ENCODE measurements at places on chromosomes 5 and 9.

DNA sequence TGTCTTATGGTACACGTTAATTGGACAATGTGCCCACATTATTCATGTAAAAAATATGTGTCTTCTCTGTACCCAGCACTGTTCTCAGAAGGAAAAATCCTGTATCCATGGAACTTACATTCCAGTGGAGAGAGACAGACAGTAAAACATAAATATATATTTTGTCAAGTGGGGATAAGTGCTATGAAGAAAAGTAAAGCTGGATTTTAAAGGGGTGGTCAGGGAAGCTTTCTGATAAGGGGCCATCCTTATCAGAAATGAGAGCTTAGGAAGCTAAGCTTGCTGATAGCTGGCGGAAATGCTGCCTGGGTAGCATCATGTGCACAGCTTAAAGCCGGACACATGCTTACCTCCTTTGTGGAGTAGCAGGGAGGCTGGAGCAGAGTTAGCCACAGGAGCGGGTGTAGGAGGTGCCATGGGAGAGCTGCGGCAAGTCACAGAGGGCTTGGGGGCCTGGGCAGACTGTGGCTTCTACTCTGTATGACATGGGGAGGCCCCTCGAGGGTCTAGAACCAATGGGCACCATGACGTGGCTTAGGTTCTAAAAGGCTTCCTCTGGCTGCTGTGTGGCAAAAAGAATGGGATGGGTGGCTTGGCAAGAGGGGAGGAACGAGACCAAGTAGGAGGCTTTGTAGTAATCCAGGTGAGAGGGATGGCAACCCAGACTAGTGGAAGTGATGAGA lies 141.7 kb downstream of the FGF1 start:
- DNase-seq: no peak

- DNase-seq: no peak
These were observed 120.5 kb upstream of the IRX4 start for GRCh38 chr5:2003206-2003605.

- no peak for DNase-seq
These were observed 255.7 kb upstream of the ACTBL2 start for GRCh38 chr5:57738301-57738700.

- no peak for DNase-seq
These were observed 127.2 kb upstream of the FAM120A start for GRCh38 chr9:93324191-93324834.

DNA sequence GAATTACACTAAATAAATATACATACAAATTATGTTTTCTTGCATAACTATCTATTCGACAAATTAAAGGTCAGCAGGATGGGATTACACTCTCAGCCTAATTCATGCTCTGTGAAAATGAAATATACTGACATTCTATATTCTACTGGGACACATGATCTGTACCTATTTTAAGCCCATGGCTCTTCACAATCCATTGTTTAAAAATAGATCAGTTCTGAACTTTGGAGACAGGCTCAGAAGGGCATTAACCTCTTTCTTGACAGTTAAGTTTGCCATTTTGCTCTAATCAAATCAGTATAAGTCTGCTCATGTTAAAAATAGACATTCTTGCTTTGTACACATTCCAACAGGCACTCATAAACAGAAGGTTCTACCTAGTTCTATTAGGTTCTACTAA lies 361.2 kb downstream of the HCN1 start:
- no peak for DNase-seq

- DNase-seq: no peak
These were observed 2.5 kb upstream of the PSMD5 start for GRCh38 chr9:120845255-120845654.

DNA sequence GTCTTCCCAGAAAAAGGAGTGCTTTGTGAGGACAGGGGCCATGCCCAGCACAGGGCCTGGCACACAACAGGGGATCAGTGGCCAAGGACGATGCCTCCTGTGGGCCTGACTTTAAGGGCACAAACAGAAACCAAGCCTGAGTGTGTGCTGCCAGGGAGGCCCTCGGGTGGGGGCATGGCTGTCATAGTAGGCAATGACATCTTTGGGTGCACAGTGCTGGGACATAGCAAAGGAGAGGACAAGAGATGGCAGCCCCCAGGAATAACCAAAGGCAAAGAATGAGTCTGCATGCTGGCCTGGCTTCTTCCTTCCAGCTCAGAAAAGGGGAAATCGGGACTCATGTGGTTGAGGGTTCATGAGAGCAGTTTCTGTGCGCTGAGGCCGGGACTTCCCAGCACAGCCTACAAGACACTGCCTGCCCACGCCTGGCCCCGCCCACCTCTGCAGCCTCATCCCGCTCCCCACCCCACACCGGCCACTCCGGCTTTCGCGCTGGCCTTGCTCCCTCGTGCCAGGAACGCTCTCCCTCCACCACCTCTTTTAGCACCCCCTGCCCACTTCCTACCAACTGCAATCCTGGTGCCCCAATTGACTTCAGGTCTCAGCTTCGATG lies 13.8 kb upstream of the LHX2 start:
- no peak for DNase-seq

DNA sequence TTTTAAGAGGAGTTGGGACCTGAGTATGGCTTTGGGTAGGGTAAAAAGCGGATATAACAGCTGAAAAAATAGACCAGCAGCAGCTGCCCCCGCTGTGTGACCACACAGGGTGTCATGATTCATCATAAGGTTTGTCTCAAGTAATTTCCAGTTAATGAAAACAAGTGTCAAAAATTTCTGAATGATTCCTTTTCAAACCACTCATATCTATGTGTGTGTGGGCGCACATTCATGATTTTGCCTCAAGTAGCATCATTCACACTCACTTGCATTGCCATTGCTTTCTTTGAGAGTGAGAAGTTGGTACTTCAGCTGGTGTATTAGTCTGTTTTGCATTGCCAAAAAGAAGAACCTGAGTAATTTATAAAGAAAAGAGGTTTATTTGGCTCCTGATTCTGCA lies 12.1 kb upstream of the TNFAIP8 start:
- no peak for DNase-seq

DNA sequence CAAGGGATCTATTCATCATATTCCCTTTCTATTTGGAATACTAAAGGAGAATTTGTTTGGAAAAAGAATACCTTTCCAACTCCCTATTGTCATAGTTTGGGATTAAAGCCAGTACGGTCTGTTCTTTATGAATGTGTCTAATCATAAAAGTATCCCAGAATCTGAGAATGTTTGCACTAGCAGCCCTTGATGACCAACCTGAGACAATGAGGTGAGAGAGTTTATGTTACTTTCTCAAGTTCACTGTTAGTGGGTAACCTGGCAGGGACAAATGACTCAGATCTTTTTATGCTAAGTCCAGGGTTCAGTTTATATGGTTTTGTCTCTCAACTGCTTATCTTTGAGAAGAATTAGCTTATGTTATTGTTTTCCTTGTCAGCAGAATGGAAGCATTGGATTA lies 25.3 kb upstream of the TLR4 start:
- no peak for DNase-seq

DNA sequence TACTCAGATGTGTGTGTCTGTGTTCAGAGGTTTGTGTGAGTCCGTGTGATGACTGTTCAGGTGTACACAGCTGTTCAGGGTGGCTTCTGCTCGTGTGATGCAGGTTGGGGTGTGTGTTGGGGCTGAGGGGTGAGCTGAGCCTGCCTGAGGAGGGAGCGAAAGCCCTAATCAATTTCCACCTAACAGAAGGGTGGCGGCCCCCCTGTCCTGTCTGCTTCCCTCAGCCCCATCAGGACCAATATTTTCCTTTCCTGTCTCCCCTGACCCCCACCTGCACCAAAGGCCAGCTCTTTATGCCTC lies 30.2 kb downstream of the LHX2 start:
- no peak for DNase-seq

- no peak for DNase-seq
These were observed 1049.4 kb upstream of the NUDT12 start for GRCh38 chr5:104612005-104612404.

DNA sequence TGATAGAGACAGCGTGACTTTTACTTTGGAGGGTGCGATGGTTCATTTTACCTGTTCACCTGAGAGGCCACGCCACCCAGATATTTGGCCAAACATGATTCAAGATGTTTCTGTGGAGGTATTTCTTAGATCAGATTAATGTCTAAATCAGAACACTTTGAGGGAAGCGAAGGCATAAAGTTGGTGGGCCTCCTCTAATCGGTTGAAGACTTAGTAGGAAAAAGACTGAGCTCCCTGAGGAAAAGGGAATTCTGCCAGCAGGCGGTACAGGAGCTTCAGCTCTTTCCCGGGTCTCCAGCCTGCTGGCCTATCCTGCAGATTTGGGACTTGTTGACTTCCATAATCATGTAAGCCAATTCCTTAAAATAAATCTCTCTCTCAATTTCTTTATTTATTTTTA lies 7.0 kb upstream of the LAMC3 start:
- DNase-seq: no peak

DNA sequence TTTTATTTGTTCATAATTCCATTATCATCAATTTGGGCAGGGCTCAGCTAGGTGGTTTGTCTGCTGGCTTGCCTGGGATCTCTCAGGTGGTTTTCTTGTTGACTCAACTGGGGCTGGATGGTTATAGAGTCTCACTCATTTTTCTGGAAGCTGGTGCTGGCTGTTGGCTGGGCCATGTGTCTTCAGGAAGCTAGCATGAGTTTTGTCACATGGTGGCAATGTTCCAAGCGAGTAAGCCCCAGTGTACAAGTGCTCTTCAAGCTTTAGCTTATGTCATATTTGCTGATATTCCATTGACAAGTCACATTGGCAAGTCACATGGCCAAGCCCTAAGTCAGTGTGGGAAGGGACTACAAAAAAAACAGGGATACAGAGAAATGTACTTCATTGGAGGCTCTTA lies 2.3 kb upstream of the RASEF start:
- DNase-seq: no peak

GRCh38 chr5:73183000-73183399 lies 10.0 kb downstream of the TMEM174 start:
- no peak for DNase-seq

GRCh38 chr5:89721931-89722330 lies 687.6 kb downstream of the CETN3 start:
- no peak for DNase-seq

GRCh38 chr9:39587844-39588499 lies 232.5 kb downstream of the SPATA31A1 start:
- no peak for DNase-seq

DNA sequence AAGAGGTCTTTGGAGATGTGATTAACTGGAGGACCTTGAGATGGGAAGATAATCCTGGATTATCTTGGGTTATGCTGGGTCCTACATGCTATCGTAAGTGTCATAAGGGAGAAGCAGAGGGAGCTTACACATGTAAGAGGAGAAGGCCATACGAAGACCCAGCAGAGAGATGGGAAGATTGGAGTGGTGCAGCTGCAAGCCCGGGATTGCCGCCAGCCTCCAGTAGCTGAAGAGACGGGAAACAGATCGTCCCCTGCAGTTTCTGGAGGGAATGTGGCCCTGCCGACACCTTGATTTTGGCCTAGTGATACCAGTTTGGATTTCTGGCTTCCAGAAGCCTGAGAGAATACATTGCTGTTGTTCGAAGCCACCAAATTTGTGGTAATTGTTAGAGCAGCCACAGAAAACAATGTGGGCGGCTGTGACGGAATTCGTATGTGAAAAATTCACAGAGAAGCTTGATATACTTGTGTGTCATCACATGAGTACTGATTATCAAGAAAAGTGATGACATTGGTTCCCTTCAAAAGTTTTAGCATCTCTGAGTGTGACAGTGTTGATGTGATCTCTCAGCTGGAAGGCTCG lies 86.9 kb downstream of the CYFIP2 start:
- no peak for DNase-seq

GRCh38 chr5:95029569-95030366 lies 255.1 kb downstream of the MCTP1 start:
- DNase-seq: no peak

DNA sequence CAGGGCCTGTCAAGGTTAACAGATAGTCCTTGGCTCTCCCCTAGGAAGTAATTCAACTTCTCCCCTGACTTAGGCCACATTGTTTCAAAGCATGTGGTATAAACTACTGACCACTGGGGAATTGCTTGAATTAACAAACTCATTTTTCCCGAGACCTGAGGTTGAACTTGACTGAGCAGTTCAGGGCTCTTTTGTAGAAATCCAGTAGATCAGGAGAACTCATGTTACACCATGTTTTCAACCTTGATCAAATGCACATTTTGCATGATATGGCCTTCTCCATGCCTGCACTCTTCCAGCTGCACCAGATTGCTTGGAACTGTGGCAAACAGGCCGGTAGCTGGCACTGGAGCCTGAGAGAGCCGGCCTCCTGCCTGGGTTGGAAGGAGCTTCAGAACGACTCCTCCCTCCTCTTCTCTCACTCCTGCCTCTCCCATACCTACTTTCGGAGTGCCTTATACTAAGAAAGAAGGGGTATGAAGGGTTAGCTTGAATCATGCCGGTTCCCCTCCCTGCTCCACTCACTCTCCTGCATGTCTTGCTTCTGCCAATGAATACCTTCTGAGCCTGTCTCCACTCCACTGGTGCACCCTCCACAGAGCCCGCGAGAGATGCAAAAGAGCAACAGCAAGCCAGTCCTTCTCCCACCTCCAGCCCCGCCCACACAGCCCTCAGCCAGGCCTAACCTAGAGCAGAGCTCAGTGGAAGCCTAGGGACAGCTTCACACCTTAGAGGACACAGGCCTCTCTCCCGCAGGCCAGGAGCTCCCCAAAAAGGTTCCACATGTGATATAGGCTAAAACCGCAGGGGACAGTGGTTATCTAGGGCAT lies 159.4 kb downstream of the MACROH2A1 start:
- no peak for DNase-seq

GRCh38 chr9:111926421-111926875 lies 29.8 kb downstream of the UGCG start:
- DNase-seq: no peak

GRCh38 chr9:15529566-15530324 lies 19.0 kb upstream of the PSIP1 start:
- DNase-seq: no peak

DNA sequence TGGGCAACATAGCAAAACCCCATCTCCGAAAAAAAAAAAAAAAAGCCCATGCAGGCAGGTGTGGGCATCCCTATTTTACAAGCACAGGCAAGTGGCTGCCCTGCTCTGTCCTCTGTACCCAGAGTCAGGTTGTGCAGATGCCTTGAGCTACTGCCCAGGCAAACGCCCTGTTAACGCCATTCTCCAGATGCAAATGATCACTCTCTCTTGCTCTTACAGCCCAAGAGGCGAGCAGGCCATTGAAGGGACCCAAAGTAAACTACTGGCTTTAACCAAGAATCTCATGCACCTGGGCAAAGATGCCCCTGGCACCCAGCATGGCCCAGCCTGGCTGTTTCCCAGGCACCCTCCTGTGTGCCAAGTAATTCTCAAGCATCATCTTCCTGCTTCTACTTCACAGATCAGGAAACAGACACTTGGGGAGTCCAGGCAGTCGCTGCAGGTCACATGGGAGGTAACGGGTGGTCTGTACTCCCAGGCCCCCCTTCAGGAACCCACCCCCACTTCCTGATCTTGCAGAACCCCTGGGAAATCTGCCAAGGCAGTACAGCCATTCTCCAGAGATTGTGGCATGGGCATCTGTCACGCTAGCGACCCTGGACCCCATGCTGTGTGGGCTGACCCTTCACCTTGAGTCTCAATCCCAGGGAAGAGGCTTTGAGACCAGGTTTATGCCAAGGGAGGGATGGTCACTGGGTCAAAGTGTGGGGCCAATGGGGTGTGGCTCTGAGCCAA lies 14.2 kb downstream of the EEIG1 start:
- no peak for DNase-seq

GRCh38 chr5:176798086-176798876 lies 12.1 kb upstream of the UNC5A start:
- no peak for DNase-seq

All from hippocampal formation (tissue), 2 donors.